ENCODE measurements at places on chromosomes 4 and X. TPM values are rescaled to one million over a fixed set of nuclear protein-coding genes. Genes with fewer than 3 reads are reported as not detected.

- no peak for DNase-seq
- H3K36me3 ChIP-seq, result no peaks in the 10 kb centered on the region
- no peaks in the 10 kb centered on the region for H3K27me3 ChIP-seq
- H3K27ac ChIP-seq, result no peak overlapping the region
- H3K4me1 ChIP-seq, result no peaks in the 10 kb centered on the region
Measured at GRCh38 chr4:69591364-69591763, 48.1 kb downstream of the UGT2A2 start.

GRCh38 chr4:108109997-108110416, 58.7 kb downstream of the LEF1 start:
- H3K36me3 ChIP-seq, result peaks cover 21% of the 10 kb centered on the region
- H3K4me1 ChIP-seq, result peaks cover 9% of the 10 kb centered on the region
- DNase-seq, result no peak
- H3K4me3 ChIP-seq, result no peak overlapping the region
- H3K27ac ChIP-seq, result no peak overlapping the region

BMP3 gene
- 0.03 TPM for total RNA-seq

NSUN7 gene
- total RNA-seq, result not detected

Data from SJSA1 (cell line).